ENCODE measurements at places on chromosomes 13 and 19.

- no peak for DNase-seq
Measured at GRCh38 chr13:46178821-46179220, 3.2 kb downstream of the LCP1 start.

GRCh38 chr19:14648506-14648905, 26.1 kb downstream of the ADGRE3 start:
- DNase-seq, result no peak

GRCh38 chr13:25682276-25682675, 310.5 kb downstream of the ATP8A2 start:
- DNase-seq, result no peak

- DNase-seq, result peak; percentile 73
Measured at GRCh38 chr19:12769689-12770088, 5.7 kb downstream of the HOOK2 start.

- peak; percentile 2 for DNase-seq
Measured at GRCh38 chr13:101706651-101707050, 254.2 kb downstream of the ITGBL1 start.

- DNase-seq, result no peak
Measured at GRCh38 chr19:19155495-19156219, 14.4 kb downstream of the MEF2B start.

DNA sequence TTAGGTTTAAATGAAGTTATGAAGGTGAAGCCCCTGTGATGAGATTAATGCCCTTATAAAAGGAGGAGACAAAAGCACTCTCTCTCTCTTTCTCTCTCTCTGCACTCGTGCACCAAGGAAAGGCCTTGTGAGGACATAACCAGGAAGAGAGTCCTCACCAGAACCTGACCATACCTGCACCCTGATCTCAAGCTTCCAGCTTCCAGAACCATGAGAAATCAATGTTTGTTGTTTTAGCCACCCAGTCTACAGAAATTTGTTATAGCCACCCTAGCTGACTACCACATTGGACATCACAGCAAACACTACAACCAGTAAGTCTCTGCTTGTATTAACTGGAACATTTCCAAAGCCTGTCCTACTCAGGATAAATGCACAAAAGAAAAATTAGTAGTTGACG, 34.7 kb upstream of the WDFY2 start:
- DNase-seq, result no peak

DNA sequence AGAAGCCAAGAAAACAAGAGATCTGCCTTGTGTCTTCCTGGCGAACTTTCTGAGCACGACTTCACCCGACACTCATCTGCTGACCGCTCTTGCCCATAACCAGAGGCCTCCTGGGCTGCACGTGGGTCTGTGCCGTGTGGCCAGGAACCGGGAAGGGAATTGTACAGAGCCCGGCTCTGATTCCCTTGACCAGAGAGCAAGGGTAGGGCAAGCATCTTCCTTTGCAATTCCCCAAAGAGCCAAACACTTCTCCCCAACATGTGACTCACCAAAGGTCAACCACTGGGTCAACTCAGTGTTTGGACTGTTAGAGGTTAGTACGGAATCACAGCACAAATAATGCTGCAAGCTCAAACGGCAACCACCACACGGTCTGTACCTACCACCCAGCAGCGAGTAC, 48.9 kb downstream of the KLF2 start:
- no peak for DNase-seq

DNA sequence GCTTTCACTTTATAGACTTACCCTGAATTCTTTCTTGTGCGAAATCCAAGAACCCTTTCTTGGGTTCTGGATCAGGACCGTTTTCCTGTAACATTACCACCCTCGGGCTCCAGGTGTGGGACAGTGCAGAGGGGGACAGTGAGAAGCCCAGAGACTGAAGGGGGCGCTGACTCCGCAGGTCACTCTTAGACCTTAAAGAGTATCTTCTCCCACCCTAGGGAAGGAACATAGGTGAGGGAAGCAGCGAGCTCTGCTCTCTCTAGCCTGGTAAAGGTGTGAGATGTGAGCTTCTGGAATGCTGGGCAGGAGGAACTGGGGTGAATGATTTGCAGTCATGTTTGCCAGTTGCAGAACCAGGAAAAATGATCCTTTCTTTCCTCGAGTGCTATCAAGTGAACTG, 80.8 kb upstream of the ZNF507 start:
- DNase-seq, result no peak

- DNase-seq, result no peak
Measured at GRCh38 chr13:33285420-33286124, at the start of gene STARD13. Gene STARD13 (minus strand): TSS chr13:33285755. CDS start chr13:33285638, 117 bp downstream.

- no peak for DNase-seq
Measured at GRCh38 chr13:73365252-73365651, 306.4 kb downstream of the KLF5 start.

GRCh38 chr13:34349091-34349722, 531.3 kb downstream of the RFC3 start:
- no peak for DNase-seq

DNA sequence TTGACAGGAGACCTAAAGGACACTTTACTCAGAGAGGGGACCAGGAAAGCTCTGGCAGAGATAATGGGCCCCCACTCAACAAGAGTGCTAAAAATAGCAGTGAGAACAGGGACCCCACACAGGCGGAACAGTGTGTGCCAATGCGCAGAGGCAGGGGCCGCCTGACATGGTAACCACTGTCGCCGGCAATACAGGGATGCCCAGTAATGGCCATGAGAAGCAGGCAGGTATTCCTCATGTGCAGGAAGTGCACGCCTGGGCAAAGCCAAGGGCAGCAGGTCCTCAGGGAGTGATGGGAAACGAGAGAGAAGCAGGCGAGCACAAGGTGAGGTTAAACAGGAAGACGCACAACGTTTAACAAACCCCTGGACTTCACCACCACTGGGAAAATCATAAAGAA, 757.1 kb downstream of the LIG4 start:
- no peak for DNase-seq

GRCh38 chr13:25153736-25154135, 18.4 kb downstream of the AMER2 start:
- DNase-seq, result no peak

GRCh38 chr13:110359840-110360301, 52.8 kb downstream of the COL4A2 start:
- DNase-seq, result no peak

DNA sequence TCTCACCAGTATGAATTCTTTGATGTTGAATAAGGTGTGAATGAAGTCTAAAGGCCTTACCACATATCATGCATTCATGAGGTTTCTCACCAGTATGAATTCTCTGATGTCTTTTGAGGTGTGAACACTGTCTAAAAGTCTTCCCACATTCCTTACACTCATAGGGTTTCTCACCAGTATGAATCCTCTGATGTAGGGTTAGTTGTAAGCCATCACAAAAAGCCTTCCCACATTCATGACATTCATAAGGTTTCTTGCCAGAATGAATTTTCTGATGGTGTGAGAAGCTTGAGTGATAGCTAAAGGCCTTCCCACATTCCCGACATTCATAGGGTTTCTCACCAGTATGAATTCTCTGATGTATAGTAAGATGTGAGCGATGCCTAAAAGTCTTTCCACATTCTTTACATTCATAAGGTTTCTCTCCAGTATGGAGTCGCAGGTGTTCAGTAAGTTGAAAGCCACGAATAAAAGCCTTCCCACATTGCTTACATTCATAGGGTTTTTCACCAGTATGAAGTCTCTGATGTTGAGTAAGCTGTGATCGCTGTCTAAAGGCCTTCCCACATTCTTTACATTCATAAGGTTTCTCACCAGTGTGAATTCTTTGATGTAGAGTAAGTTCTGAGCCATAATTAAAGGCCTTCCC, 27.7 kb downstream of the ZNF461 start:
- no peak for DNase-seq

DNA sequence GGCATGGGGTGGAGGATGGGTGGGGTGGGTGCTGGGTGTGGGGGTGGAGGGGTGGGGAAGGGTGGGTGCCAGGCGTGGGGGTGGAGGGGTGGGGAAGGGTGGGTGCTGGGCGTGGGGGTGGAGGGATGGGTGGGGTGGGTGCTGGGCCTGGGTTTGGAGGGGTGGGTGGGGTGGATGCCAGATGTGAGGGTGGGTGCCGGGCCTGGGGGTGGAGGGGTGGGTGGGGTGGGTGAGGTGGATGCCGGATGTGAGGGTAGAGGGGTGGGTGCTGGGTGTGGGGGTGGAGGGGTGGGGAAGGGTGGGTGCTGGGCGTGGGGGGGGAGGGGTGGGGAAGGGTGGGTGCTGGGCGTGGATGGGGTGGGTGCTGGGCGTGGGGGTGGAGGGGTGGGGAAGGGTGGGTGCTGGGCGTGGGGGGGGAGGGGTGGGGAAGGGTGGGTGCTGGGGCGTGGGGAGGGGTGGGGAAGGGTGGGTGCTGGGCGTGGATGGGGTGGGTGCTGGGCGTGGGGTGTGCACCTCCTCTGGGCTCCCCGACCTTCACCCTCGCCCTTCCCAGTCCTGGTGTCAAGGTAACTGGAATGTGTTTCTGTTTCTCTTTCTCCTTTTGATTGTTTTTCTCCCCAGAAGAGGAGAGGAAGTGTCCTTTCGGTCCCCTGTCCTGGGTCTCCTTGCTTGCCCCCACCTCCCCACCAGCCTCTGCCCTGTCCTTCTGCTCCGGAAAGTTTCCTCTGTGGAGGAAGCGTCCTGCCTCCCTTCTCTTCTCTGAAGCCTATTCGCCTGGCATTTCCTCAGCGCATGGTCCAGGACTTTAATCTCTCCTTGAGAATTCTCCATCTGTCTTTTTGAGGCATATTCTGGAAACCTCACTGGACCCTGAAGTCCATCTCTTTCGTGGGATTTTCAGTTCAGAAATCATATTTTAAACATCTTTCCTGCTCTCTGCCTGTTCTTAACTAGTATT, 22.9 kb upstream of the CFAP97D2 start:
- no peak for DNase-seq

DNA sequence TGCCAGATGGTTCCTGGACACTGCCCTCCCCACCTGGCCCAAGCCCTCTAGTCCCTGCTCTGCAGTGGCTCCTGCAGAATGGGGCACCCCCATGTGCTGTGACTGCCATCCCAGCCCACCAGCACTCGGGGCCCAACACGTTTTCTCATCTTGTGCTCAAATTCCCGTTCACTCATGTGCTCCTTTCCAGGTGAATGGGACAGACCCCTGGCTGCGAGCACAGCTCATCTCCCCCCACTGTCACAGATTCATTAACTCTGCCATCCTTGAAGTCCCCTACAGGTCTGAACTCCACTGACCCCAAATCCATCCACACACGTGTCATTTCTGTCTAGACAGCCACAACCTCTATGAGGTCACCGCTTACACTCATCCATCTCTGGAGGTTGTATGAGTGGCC, 23.6 kb downstream of the TUBA3C start:
- no peak for DNase-seq

GRCh38 chr19:35140962-35141836, 1.9 kb upstream of the FXYD7 start:
- peak; percentile 95 for DNase-seq

GRCh38 chr13:110092831-110093247, 214.1 kb downstream of the COL4A1 start:
- DNase-seq, result no peak

DNA sequence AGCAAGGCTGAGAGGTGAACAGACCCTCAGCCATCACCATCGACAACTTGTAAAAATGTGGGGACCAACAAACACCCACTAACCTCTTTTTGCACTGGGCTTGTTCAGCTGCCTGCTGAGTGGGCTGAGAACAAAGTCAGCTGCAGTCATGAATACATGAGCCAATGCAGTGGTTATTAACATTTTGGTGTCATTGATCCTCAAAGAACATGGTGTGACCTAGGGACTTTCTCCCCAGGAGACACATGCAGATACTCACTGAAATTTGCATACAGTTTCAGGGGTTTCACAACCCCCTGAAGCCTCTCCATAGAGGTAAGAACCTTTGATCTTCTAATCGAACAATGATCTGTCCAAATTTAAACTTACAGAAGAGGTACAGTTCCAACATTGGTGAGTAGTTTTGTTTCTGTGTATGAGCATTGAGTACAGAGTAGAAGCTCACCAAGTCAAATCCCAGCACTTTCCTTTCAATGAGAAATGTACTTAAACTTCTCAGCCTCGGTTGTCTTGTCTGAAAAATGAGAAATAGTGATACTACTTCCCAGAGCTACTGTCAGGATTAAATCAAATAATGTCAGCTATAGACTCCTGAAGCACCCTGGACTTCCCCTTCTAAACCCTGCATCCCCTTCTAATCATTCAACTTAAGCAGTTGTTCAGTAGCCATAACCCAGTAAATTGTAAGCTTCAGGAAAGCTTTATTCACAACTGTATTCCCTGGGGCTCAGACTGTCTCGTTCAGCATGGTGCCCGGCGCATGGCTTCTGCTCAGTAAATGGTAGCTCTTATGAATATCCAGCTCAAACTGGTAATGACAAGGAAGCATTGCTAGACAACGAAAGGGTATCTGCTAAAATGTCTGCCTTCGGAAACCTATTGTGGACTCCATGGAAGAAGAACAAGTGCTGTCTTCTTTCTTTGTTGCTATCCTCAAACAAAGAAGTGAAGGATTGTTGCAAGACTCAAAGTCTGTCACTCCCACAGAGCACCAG, 148.7 kb downstream of the FOXO1 start:
- peak; percentile 30 for DNase-seq

DNA sequence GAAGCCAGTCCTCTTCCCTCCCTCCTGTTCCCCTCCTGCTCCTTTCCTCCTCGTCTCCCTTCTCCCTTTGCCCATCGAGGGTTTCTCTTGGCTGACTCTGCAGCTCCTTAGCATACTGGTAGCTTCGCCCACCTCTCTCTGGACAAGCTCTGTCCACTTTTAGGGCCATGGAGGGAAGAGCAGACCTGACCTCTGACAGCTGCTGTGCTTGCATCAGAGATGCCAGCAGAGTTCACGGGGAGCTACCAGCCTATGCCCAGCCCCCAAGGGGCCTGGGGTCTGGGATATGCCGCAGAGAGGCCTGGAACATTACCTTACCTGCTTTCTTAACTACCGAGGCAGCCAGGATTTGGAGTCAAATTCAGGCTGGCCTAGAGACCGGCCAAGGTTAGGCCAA, 19.7 kb downstream of the LYL1 start:
- DNase-seq, result no peak

DNA sequence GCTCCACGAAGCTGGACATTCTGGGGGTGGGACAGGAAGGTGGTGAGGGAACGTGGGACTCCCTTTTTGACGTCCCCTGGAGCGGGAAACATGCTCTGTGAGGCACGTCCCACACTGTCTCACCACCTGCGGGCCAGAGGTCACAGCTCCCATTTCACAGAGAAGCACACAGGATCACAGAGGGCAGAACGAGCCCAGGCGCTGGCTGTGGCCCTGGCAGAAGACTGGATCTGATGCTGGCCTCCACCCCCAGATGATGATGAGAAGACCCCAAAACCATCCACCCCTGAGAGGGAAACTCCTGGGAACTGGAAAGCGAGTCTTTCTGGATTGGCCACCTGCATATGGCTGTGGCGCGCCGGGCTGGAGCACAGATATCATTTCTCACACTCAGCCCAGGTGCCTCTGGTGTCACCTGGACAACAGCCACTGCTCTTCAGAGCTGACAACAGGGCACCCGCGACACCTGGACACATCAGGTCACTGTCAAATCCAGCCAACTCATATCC, 216.2 kb downstream of the TUBA3C start:
- DNase-seq, result no peak

GRCh38 chr19:48887861-48888612, 10.5 kb downstream of the TULP2 start:
- no peak for DNase-seq

Data from activated naive CD4-positive, alpha-beta T cell treated with Interleukin-2 at 50 U/mL for 16 hours (primary cell).